ENCODE measurements at places on chromosomes 13 and 19.

GRCh38 chr13:73653688-73654087, 480.5 kb downstream of the KLF12 start:
- no peak for DNase-seq

DNA sequence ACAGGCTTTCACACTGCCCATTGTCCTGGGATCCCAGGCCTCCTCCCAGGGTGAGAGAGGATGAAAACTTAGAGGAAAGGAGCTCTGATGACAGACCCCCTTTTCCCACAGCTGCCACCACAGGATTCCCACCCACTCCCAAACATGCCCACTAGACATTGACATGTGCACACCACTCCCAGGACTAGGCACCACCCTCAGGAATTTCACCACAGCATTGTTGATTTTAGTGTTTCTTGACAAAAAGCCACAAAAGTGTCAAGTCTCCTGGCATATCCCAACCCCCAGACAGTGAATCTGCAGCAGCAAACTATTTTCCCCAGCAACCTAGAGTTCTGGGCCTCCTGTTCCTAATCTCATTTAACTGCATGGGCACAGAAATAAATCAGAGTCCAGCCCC, 10.1 kb downstream of the ZNF714 start:
- no peak for DNase-seq

GRCh38 chr13:60165391-60166099, 1.8 kb upstream of the DIAPH3 start:
- DNase-seq = no peak

DNA sequence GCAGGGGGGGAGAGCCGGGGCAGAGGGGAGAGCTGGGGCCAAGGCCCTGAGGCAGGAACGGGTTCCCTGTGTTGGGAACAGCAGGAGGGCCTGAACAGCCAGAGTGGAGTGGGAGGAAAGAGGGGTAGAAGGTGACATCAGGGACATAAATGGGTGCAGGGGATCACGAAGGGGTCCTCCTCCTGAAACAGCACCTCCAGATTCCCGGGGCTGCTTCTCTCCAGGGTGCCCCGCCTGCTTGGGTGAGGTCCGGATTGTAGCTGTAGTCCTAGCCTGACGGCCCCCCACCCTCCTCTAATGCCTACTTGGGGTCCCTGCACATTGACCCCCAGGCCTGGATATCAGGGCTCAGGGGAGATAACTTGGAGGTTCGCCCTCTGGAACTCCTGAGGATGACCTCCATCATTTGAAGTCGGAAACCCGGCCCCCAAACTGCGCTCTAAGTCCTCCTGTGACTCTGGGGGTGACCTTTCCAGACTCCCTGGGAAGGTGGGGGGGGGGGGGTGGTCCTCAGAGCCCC, 473 bp upstream of the SCN1B start:
- no peak for DNase-seq

DNA sequence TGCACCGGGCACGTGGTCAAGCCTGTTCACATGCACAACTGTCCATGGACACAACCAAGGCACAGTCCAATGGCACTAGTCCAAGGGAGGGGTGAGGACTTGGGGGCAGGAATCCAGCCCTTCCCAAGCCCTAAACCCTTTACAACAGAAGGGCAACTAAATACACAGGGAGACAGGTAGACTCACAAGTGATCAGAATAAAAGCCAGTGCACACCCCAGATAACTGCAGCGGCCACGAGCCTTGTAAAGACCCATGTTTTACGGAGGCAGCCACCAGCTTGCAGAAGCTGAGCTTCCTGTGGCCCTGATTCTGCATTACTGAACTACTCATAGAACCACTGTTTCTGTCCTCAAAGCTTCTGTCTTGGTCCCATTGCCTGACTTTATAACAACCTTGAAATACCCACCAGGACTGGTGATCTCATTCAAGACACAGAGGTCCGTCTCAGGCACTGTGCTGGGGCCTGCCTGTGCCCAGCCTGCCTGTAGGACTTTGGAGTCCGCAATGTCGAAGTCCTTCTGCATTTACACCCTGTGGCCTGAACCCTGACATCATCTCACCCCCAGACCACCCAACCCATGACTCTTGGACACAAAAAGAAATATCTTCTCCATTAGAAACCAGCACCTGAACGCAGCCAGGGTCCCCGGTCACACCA, 181.2 kb downstream of the COL4A1 start:
- DNase-seq = no peak

DNA sequence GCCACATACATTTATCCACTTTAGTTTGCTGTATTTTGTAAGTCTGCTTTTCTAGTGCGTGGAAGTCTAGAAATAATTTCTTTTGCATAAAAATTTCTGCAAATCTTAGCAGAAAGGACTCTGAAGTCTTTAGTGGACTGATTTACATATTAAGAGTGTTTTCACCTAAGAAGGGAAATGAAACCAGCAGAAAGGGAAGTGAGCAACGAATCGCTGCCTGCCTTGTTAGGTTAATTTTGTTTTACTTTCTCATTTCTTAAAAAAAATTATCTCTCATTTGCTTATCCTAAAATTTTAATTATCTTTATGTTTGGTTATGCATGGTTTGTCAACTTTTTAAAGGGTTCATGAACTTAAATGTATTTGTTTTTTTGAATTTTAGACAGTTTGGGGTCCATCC, 767 bp upstream of the GPR18 start:
- DNase-seq = no peak

DNA sequence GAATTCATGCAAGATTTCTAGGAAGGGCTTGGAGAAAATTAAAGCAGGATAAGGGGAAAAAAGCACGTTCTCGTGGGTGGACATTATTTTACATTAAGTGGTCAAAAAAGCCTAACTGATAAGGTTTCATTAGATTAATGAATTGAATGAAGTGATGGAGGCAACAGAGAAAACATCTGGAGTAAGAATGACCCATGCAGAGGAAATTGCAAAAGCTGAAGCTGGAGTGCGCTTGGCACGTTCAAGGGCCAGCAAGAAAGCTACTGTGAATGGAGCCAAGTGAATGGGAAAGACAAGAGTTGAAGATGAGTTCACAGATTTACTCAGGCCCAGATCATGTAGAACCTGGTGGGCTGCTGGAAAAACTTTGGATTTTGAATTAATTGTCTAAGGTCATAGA, 777.9 kb downstream of the DACH1 start:
- DNase-seq = no peak

DNA sequence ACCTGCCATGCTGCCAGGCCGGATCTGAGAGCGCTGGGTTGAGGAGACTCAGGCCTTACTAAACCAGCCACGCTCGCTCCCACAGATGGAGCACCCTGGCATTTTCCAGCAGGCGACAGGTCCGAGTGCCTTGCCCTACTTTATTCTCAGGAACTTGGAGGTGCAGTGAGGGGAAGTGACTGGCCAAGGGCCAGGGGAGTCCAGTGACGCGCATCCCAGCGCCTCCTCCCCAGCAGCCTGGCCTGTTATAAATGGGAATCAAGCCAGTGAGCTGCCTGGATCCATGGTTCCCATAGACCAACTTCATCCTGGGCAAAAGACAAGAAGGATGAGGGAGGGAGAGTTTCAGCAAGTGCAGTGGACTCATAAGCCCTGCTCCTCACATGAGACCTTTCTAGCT, 35.5 kb downstream of the TMED1 start:
- no peak for DNase-seq

DNA sequence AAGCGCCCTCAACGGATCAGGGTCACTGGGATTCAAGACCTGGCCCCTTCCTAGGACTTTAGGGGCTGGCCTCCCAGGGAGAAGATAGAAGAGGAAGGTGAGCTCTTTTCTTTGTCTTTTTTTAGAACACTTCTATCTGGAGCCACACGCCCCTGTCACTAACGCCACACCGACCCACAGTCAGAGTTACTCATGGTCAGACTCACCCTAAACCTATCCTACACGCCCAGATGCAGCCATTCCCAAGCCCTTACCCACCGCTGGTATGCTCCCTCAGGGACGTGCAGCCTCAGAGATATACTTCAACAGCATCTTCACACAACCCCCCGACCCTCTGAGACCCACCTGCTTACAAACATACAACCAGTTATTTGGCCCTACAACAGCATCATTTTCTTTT, 29.9 kb upstream of the MUC16 start:
- no peak for DNase-seq

DNA sequence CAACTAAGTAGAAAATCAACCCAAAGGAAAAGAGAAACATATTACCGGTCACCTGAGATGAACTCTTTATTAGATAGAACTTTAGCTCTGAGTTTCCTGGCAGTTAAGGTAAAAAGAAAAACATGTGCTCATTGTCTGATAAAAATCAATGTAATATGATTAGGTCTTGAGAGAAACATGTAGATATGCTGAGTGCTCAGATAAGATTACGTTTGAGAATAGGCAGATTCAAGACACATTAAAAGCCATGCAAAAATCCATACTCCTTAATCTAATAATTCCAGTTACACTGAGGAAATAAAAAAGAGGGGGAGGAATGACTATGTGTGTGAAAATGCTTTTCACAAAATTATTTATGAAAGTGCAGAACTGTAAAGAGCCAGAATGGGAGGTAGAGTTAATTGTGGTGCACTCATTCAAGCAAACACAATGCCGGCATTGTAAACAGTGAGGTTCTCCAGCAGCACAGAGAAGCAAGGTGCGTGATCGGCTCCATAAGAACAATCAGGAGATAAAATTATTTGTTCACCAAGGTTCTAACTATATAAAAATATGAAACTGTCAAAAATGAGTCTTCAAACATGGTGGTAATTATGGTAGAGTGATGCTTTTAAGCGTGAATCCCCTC, 88.8 kb downstream of the MBNL2 start:
- DNase-seq = no peak

DNA sequence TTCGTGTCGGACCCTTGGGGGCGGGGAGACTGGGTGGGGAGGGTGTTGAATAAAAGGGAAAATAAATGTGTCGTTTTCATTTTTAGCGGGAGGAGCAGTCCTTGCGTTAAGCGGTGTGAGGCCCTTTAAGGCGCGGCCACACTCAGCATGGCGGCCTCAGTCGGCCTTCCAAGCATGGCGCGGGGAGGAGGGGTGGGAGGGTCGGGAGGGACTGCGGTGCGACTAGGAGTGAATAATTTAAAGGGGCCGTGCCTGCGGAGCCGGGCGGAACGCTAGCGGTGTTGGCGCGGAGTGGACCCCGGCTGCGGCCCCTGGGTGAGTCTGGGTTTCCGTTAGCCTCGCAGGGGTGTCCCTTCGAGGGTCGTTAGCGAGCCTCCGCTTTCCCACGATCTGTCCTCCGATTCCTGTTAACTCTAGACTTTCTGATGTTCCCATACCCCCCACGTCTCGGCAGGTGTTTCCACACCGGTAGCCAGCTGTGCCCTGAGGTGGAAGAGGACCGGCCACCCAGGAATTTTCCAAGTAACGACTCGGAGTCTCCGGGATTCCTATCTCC, 1.5 kb upstream of the PNPLA6 start:
- DNase-seq = peak; percentile 76

GRCh38 chr19:33312065-33312464, 9.7 kb upstream of the CEBPA start:
- DNase-seq = no peak

DNA sequence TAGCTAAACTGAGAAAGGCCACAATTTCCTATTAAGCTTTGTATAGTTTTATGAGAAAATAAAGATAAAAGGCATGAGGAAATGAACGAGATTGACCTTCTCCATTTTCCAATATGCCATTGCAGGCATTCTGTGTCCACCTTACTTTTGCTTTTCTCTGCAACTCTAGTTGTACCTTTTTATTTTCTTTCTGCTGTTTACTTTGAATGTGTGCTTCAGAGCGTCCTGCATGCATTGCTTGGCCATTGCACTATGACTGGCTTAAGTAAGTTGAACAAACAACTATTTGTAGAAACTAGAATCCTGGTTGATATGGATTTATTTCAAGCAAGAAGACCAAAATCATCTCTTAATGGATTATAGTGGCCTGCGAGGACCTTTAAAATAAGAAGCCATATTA, 510.3 kb downstream of the GPC6 start:
- DNase-seq = no peak

DNA sequence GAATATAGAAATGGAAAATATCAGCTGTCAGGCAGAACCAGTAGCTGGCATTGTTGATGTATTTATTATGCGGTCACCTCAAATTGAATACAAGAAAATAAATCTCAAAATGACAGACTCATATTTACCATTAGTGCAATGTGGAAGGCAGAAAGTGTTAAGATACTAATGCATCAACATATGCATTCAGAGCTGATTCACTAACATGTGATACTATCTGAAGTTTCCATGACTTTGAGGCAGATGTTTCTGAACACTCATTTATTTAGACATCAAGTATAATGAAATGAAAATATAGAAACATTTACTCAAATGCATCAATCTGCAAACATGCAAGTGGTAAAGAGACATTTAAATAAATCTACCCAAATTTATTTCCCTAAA, 474.2 kb upstream of the SLC10A2 start:
- DNase-seq = no peak

DNA sequence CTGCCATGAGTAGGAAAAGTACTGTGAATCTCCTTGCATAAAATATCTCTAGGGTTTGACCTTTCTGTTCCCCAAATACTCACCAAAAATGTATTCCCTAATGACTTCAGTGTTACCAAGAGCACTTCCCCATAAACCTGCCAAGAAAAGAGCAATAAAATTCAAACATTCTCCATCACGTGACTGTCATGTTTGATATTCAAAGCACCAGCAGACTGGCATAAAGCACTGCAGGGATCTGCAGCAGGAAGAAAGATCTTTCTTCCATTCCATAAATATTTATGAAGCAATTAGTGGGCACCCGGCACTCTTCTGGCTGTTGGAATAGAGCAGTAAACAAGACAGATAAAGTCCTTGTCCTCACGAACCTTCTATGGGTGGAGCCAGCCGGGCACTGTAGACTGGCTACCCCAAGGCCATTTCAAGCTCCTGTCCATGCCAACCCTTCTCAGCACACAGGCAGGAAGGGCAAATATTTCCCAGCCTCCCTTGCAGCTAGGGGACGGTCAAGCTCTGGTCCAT, 20.3 kb downstream of the PLA2G4C start:
- no peak for DNase-seq

- no peak for DNase-seq
These were observed 56.4 kb downstream of the NUFIP1 start for GRCh38 chr13:44932850-44933251.

GRCh38 chr13:112972867-112973576, 4.0 kb downstream of the MCF2L start:
- DNase-seq = no peak

DNA sequence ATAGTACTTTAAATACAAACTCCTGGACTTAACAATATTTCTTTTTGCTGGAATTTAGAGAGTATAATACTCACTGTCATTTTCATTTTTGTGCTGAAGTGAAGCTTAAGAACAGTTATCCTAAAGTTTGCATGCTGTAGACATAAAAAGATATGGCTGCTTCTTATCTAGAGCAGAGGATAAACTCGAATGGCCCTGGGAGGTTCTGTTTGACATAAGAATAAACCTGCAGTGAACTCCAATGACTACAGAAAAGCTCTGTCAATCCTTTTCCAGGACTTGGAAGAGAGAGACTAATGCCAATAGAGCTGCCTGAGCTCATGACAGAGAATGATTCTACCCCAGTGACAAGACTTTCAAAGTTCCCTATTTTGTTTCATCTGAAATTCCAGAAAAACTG, 1017.8 kb upstream of the MIR17HG start:
- DNase-seq = no peak

- no peak for DNase-seq
These were observed 30.4 kb downstream of the RASL11A start for GRCh38 chr13:27300941-27301586.
